ENCODE measurements at places on chromosomes 3 and 15. TPM values are rescaled to one million over a fixed set of nuclear protein-coding genes. Genes with fewer than 3 reads are reported as not detected.

Gene ITIH1
- total RNA-seq, result not detected

Gene C3orf70
- 1.1 TPM for total RNA-seq

Gene PLSCR5
- total RNA-seq, result not detected

Gene SLC28A1
- not detected for total RNA-seq

Gene NR1I2
- 1.6 TPM for total RNA-seq

Gene ALPK3
- 0.81 TPM for total RNA-seq

Gene LRRIQ4
- 0.15 TPM for total RNA-seq

Gene TMEM212
- total RNA-seq, result not detected

Gene FBXW12
- total RNA-seq, result 0.07 TPM

Gene HGD
- 0.18 TPM for total RNA-seq

Gene C2CD4A
- total RNA-seq, result not detected

Gene KBTBD13
- total RNA-seq, result 0.17 TPM

Gene ASB14
- total RNA-seq, result 0.03 TPM

Gene GHSR
- not detected for total RNA-seq

Gene PTH1R
- 35.2 TPM for total RNA-seq

Gene GP5
- not detected for total RNA-seq

Gene ALS2CL
- 4.9 TPM for total RNA-seq

Gene LIPH
- 0.21 TPM for total RNA-seq

Gene ADIPOQ
- total RNA-seq, result not detected

Gene PPP2R3A
- 10.2 TPM for total RNA-seq

Gene PDCD6IP
- 74.4 TPM for total RNA-seq

Gene ATRIP
- total RNA-seq, result 18.5 TPM

Gene CLDN1
- 0.67 TPM for total RNA-seq

Gene UCN2
- 0.15 TPM for total RNA-seq

Gene HDAC11
- total RNA-seq, result 14.7 TPM

Gene CCR8
- total RNA-seq, result not detected

Gene GREM1
- 2.0 TPM for total RNA-seq

Gene LCTL
- total RNA-seq, result 1.9 TPM

Gene SMAD6
- 24.8 TPM for total RNA-seq

Gene DUOXA1
- not detected for total RNA-seq

Gene FYCO1
- 4.9 TPM for total RNA-seq

Gene PP2D1
- total RNA-seq, result not detected

Gene TMC3
- total RNA-seq, result not detected

Gene FOXB1
- 32.7 TPM for total RNA-seq

Gene ZNF280D
- 17.0 TPM for total RNA-seq

Gene C3orf20
- 0.04 TPM for total RNA-seq

Gene LXN
- total RNA-seq, result 7.8 TPM

Gene SKOR1
- total RNA-seq, result 0.11 TPM

Gene WHAMM
- 1.9 TPM for total RNA-seq

Gene GRK7
- 0.04 TPM for total RNA-seq

Gene GOLGA8T
- 1.1 TPM for total RNA-seq

Gene PPCDC
- total RNA-seq, result 34.4 TPM

Gene CEP19
- 3.7 TPM for total RNA-seq

Gene STARD5
- 3.4 TPM for total RNA-seq

Gene SMCO1
- not detected for total RNA-seq

Gene GOLGA8Q
- total RNA-seq, result 0.81 TPM

Gene SLC12A1
- total RNA-seq, result 0.26 TPM

Gene NPAP1
- total RNA-seq, result not detected

Gene POC1A
- 26.4 TPM for total RNA-seq

Gene SLCO3A1
- total RNA-seq, result 2.5 TPM

Gene ACVR2B
- total RNA-seq, result 39.0 TPM

Gene GNAT1
- not detected for total RNA-seq

Data from H7 (cell line).